ENCODE measurements at places on chromosomes 3 and 15. TPM values are rescaled to one million over a fixed set of nuclear protein-coding genes. Genes with fewer than 3 reads are reported as not detected.

The DIPK2A gene
- 12.3 TPM for total RNA-seq

The SCN5A gene
- 115 TPM for total RNA-seq

The LDHAL6B gene
- not detected for total RNA-seq

The RTP3 gene
- not detected for total RNA-seq

The BSN gene
- 0.39 TPM for total RNA-seq

The STRA6 gene
- total RNA-seq: not detected

The SPTSSB gene
- total RNA-seq: 0.39 TPM

The GOLGA8T gene
- 1.4 TPM for total RNA-seq

The HHLA2 gene
- total RNA-seq: not detected

The KIF23 gene
- 1.1 TPM for total RNA-seq

The NECTIN3 gene
- total RNA-seq: 13.2 TPM

The CEP152 gene
- 4.2 TPM for total RNA-seq
